ENCODE measurements at places on chromosomes 6 and 20.

- DNase-seq: no peak
Observed at GRCh38 chr6:139145661-139146060, 10.8 kb downstream of the HECA start.

DNA sequence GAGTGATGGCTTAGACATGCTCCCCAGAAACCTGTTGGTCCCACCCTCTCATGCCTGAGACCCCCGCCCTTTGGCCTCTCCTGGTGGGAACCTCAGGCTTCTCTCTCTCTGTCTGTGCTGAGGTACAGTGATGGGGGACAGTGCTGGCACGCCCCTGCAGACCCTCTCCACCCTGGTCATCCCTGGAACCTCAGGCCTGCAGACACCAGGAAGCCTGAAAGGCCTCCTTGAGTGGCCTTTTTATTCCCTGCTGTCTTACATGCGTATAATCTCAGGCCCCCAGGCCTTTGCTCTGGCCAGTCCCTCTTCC lies 78.5 kb upstream of the MAFB start:
- no peak for DNase-seq

GRCh38 chr6:144268794-144269349 lies 16.3 kb upstream of the UTRN start:
- DNase-seq: no peak

GRCh38 chr6:130973521-130974277 lies 89.3 kb downstream of the EPB41L2 start:
- DNase-seq: no peak

DNA sequence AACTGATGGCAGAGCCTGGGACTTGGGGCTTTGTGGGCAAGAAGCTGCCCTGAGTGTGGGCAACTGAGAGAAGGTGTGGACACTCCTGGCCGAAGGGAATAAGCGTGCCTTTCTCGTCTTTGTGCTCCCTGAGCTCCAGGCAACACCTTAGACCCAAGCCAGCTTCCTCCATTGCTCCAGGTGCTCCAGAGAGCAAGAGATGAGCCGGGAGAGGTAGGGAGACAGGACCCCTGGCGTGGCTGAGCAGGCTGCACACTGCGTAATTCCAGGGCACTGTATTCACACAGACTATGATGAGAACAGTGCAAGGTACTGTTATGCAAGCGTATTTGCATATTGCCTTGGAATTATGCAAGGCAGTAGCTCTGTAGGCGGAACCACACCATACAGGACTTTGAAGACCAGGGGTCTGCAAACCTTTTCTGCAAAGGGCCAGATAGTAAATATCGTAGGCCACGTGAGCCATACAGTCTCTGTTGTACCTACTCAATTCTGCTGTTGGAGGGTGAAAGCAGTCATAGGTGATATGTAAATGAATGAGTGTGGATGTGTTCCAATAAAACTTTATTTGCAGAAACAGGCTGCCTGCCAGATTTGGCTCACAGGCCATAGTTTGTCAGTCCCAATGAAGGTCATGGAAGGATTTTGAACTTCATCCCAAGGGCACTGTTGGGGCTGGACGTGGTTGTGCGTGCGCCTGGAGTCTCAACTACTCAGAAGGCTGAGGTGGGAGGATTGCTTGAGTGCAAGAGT lies 42.1 kb upstream of the FAM83D start:
- DNase-seq: no peak

- no peak for DNase-seq
Observed at GRCh38 chr20:44745598-44746366, at the start of gene KCNK15. Gene KCNK15, plus strand, starts transcription at chr20:44745865. Its CDS starts 46 bp downstream, at chr20:44745911.
